Stimulated activated CD4-positive, alpha-beta T cell treated with anti-CD3 and anti-CD28 coated beads, Interleukin-15, amount 100 ng/mL, for 1 hour (primary cell): ENCODE measurements at places on chromosomes 16 and 17.

- DNase-seq, result no peak
Observed at GRCh38 chr16:31466381-31466841, 5.5 kb upstream of the TGFB1I1 start.

DNA sequence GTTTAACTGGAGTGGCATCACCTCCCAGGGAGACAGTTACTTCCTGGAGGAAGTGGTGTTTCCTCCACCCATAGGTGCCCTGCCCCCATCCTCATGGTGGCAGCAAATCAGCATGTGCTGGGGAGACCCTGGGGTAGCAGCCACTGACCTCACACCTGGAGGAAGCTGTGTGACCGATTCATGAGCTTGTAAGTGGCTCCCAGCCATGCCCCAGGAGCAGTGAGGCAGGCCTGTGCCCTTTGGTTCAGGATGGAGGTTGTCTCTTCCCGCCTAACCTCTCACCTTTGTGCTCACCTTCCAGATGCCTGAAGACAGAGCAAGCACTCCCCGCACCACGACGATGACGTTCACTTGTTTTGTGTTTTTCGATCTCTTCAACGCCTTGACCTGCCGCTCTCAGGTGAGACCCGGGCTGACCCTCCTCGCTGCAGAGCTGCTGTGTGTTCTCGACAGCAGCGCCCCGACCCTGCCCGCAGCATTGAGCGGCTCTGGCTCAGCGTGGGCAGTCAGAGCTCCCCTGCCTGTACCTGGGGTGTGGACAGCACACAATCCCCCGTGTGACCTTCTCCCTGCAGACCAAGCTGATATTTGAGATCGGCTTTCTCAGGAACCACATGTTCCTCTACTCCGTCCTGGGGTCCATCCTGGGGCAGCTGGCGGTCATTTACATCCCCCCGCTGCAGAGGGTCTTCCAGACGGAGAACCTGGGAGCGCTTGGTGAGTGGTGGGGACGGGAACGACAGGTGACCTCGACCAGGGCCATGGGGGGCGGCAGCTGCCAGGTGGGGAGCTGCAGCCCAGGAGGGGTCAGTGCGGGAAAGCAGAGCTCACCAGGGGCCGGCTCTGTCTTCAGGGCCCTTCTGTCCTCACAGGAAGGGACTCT lies 42.8 kb downstream of the MEAK7 start:
- no peak for DNase-seq

DNA sequence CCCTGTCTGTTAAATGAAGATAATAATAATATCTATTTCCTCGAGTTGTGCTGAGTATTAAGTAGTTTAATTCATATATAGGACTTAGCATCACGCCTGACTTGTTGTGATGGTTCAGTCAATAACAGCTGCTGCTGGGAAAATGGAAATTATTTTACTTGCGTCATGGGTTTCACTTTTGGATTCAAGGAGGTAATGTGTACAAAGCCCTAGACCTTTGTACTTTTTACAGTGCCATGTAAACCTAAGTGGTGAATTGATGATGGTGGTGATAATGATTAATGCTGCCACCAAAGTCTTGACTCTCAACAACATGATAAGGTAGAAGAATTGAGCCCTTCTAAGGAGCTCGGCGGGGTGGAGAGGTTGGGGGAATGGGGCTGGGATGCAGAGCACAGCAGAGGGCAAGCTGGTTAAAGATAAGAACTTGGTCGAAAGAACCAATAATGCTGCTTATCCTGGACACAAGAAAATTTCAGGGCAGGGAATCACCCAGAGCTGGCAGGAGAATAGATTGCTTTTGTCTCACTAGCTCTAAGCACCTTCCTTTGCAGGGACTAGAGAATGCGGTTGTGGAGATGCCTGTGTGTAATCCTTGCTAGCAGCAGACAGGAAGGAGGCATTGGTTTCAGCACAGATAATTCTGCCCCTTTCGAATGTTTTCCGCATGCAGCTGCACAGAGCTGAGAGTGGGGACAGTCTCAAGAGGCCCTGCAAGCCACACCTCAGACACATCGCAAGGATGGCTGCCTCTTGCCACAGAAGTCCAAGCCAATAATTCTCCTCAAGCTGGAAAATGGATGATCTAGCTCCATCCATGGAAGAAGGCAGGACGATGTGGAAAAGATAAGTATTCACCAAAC lies 187.1 kb downstream of the TMEM114 start:
- no peak for DNase-seq

DNA sequence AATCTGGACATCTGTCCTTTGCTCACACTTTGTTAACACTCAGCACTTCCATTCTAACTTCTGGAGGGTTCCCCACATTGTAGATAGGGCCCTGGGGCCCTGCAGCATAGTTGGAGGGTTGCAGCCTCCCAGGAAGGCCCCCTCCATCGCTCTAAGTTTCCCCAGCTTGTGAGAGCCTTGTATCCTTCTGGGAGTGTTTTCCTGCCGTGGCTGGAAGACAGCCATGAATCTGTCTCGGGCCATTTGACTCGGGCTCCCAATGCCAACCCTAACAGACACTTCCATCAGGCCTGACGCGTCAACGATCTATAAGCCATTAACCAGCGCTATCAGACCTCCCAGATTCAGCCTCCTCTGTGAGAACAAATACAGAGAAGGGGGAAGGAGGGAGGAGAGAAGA lies 263.7 kb upstream of the RPL38 start:
- no peak for DNase-seq

DNA sequence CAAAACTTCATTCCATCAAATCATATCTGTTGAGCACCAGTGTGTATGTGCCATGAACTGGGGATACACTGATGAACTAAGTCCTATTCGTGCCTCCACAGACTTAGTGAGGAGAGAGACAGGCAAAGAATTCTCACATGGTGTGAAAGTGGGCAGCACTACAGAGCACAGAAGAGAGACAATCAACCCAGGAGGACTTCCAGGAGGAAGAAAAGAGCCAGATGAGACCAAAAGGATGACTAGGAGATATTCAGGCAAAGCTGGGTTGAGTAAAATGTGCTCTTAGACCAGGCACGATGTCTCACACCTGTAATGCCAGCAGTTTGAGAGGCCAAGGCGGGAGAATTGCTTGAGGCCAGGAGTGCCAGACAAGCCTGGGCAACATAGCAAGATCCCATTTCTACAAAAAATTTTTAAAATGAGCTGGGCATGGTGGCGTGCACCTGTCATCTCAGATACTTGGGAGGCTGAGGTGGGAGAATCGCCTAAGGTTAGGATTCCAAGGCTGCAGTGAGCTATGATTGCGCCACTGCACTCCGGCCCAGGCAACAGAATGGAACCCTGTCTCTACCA lies 30.2 kb upstream of the TNRC6A start:
- no peak for DNase-seq

DNA sequence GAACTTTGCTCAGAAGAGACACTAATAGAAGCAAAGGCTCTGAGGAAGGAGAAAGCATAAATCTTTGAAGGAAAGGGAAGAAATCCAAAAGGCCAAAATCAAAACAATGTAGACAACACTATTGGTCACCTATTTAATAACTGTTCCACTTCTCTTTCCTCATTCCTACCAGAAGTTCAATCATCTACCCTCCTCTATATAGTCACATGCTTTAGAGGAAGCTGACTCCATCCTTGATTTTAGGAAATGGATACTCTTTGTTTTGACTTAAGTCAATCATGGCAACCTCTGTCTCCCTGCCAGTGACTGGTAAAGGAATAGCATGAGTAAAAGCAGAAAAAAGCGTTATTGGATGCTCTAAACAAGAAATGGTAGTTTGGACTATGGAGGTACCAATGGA lies 7.3 kb downstream of the BRIP1 start:
- no peak for DNase-seq

DNA sequence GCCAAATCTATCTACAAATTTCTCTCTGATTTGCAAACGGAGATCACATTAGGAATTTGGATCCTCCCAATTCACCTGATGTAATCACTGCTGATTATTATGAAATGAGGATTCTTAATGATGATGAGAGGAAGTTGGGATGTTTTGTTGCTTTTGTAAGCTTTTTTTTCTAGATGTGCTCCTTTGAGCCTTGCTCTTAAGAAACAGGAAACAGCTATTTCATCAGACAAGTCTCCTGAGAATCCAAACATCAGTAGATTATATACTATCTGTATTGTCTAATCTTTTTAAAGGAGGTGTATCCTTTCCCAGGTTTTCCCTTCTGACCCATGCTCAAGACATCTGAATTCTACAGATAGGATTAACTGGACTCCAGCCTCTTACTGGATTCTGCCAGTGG lies 73.3 kb downstream of the KIF2B start:
- no peak for DNase-seq

DNA sequence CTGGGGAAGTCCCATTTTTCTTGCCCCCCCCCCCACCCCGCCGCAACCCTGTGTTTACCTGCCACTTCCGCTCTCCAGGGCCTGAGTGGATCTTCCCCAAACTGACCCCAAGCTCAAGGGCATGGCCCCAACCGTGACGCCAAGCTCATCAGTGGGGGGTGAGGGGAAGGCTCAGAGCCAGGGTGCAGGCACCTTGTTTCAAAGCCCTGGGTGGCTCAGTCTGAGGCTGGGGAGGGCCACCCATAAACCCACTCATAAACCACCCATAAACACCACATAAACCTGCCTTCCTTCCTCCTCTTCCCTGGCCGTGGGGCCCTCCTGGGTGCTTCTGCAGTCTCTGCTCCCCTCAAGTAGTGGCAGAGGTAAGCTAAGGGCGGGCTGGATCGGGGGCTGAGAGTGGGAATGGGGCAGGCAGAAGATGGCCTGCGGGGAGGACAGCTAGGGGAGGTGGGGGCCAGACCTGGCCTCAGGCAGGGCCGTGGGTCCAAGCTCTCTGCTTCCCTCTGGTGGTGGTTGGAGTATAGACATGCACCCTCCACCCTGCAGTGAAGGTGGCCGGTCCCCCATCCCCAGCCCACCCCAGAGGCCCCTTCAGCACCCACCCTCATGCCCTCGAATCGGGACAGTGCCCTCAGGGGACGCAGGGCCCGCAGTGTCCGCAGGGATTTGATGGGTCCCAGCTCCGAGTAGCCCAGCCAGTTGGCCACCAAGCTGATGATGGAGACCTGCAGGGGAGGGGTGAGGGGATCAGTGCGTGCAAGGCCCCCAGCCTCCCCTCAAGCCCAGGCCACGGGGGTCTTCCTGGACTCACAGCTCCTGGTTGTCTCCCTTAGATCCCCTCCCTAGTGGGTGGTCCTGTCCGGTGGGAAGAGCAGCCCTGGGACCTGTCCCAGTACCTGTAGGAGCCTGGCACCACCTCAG lies 14.6 kb upstream of the CD79B start:
- peak; percentile 25 for DNase-seq

DNA sequence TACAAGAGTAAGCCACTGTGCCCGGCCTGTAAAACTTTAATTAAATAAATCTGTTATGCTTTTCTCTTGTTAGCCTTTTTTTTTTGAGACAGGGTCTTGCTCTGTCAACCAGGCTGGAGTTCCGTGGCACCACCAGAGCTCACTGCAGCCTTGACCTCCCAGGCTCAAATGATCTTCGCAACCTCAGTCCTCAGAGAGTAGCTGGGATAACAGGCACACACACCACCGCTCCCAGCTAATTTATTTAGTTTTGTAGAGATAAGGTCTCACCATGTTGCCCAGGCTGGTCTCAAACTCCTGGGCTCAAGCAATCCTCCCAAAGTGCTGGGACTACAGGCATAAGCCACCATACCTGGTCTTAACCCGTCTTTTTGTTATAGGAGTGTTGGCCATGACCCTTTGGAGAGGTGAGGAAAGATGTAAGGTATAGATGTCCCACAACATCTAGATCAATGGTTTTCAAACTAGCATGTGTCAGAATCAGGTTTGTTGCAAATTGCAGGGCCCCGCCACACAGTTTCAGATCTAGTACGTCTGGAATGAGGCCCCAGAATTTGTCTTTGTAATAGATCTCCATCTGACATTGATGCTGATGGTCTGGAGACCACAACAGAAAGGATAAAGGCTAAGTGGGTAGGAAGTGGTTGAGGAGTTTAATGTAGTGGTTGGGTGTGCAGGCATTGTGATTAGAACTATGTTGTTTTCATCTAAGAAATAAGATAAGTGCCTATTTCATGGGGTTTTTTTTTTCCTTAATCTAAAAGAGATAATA lies 4.3 kb upstream of the GGA2 start:
- DNase-seq, result no peak

DNA sequence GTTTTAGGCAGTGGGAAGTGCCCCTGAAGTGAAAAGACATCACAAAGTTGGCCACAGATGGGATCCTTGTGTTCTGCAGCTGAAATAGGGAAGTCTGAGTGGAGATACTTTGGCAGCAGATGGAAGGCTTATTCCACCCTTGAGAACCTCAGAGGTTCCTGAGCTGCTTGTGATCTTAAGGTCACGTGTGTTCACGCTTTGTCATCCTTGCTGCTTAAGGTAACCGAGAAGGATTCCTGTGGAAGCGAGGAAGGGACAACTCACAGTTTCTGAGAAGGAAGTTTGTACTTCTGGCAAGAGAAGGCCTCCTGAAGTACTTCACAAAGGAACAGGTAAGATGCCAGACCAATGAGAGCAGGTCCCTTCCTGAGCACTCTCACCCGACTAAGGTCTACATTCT lies 12.2 kb downstream of the ADAP2 start:
- no peak for DNase-seq

- no peak for DNase-seq
Observed at GRCh38 chr17:31318851-31319661, 2.4 kb downstream of the EVI2A start.

- DNase-seq, result no peak
Observed at GRCh38 chr16:53775106-53775820, 71.3 kb downstream of the FTO start.

DNA sequence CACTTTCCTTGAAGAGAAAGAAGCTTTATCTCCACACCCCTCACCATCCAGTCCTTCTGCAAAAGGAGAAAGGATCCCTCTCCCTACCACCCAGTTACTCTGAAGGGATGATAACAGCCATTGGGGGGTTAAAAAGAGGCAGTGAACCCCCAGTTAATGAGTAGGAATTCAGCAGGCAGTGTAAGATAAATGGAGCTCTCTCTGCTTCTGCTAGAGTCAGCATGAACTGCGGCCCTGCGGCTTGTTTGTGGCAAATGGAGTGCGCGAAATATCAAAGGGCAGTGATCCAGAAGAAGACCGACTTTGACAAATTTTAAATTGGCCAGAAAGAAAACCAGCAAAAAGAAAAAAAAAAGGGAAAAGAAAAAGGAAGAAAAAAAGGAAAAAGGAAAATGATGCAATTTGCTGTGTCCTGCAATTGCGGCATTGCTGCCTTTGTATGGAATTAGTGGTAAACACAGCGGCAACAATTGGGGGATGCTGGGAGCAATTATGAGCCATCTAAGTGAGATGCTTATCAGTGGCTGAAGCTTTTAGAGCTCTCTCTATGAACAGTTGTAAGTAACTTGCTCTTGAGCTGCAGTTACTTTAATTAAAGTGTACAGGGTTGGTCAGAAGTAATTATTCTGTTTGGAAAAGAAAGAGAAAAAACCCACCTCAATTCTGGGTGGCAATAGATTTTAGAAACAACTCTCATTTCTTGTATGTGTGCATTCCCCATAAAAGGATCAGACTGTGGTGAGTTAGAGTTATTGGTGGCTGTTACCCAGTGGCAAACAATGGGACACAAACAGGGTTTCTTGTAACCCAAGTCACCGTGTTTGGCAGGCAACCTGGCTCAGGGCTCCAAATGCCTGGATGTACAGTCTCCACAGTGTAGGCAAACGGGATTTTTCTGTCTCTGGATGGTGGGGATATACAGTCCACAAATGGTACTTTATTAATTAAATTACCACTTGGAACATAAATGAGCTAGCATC lies 161.3 kb downstream of the AATF start:
- no peak for DNase-seq
